ENCODE measurements at places on chromosomes 16 and 17. TPM values are rescaled to one million over a fixed set of nuclear protein-coding genes. Genes with fewer than 3 reads are reported as not detected.

The TPPP3 gene
- polyA plus RNA-seq: 1.5 TPM

DNA sequence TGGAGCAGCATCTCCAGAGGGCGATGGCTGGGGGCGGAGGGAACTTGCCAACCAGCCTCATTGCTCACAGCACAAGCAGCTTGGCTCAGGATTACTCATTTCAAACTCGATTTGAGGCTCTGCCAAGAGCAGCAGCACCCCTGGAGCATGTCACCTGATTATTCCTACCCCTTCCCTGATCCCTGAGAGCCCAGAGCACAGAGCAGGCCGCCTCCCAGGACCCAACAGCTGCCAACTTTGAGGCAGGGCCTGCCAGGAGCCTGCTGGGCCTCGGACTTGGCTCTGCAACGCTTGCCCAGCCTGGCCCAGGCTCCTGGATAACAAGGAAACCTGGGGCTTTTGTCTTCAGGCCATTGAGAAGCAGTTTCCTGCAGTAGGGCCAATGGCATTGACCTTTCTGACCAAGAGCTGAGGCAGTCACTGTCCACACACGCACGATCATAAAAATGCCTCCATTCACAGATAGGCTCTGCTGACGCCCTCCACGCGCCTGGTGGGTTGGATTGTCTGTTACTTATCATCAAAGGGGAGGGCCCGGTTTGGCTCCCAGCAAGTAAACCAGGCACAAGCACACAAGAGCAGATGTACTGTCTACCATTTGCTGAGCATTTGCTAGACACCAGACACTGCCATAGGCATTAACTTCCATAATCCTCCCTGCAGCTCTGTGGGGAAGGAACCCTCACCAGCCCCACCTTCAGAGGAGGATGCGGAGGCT lies 406.6 kb upstream of the EEF2KMT start:
- no peak for DNase-seq

DNA sequence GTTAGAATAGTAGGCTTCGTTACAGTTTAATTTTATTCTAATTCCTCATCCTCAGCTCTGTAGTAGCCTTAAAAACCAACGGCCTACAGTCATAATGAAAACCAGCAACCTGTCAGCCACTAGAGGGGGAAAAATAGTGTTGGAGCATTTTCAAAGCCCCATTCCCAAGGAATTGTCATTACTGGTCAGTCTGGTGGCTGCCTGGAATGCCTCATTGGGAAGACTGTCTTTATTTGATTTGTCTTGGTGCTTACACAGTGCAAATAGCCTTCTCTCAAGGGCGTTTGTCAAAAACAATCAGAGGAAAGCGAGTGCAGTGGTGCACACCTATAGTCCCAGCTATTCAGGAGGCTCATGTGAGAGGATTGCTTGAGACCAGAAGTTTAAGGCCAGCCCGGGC lies 4.7 kb downstream of the LPCAT2 start:
- no peak for DNase-seq

DNA sequence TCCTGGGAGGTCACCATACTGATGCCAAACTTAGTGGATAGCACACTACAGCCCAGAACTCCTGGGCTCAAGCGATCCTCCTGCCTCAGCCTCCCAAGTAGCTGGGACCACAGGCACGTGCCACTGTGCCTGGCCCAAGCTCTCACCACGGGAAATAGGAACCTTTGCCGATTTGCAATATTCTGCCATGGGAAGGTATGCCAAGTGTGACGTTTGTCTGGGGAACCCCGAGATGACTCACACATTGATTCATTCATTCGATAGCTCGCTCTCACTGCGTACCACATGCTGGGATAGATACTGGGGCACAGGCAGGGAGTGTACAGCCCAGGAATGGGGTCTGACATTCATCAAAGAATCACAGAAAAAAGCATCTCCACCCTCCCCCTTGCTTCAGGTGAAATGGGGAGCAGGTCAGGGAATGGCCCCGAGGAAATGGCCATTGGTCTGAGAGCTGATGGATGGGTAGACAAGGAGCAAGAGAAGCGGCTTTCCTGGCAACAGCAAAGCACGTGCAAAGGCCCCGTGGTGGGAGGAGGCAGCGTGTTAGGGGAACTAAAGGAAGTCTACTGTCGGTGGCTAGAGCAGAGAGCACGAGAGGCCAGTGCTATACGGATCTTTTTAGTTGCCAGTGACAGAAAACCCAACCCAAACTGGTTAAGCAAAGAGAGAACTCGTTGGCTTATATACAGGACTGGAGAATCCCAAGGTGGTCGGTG lies 44.1 kb downstream of the DNAH17 start:
- DNase-seq: no peak

- DNase-seq: no peak
Measured at GRCh38 chr17:19369846-19370492, 7.4 kb upstream of the B9D1 start.

DNA sequence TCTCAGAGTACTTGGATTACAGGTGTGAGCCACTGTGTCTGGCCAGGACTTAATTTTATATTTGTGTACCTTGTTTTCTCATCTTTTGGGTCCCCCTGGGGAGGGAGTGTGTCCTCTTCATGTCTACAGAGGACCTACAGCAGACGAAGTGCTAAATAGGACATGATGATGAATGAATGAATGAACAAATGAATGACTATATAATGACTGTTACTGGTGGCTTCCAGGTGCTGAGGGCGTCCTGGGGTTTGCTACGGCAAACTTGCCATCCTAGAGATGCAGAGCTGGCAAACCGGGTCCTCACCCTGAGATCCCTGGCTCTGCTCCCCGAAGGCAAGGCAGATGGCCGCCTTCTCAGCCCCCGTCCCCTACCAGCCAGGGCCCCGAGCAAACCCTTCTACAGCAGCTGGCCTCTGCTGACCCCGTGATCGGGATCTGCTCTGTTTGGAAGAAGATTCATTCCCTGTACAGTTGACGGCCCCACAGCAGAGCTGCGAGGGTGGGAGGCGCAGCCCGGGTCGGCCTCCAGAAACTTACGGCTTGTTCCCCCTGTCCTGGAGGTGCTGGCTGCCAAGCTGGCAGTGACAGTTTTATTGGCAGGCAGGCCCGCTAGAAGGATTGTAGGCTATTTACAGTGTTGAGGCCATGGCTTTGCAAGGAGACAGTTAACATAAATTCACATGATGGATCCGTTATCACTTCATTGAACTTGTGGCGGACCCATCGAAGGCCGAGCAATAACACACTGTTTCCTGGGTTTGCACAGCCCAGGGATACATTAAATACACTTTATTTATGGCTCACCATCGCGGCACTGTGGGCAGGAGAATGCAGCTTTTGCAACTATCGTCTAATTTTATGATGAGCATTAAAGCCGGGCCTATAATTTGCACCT lies 197.7 kb upstream of the GSE1 start:
- DNase-seq: no peak

DNA sequence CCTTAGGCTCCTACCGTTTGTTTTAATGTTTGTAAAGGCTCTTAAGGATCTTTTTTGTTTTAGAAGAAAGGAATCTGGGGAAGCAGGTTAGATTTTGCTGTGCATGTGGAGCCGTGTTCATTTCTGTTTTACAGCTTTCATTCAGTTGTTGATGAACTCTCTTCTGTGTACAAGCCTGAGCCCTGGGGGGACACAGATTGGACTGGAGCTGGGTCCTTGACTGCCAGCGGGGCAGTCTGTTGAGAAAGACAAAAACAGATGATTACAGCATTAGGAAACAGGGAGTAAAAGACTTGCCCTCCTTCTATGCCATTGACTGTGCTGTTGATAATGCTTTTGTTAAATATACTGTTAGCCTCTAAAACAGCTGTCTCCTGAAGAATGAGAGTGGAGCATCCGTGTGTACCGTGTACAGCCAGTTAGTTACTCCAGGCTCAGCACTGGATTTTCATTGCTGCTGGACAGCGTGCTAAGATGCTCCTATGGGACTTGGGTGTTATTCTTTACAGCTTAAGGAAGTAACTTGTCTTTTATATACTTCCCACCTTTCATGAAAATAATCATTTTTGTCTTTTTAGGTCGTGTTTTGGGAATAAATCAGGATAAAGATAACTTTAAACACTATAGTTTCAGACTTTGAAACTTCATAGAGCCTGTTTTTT lies 3.2 kb downstream of the MAP1LC3B start:
- DNase-seq: no peak

DNA sequence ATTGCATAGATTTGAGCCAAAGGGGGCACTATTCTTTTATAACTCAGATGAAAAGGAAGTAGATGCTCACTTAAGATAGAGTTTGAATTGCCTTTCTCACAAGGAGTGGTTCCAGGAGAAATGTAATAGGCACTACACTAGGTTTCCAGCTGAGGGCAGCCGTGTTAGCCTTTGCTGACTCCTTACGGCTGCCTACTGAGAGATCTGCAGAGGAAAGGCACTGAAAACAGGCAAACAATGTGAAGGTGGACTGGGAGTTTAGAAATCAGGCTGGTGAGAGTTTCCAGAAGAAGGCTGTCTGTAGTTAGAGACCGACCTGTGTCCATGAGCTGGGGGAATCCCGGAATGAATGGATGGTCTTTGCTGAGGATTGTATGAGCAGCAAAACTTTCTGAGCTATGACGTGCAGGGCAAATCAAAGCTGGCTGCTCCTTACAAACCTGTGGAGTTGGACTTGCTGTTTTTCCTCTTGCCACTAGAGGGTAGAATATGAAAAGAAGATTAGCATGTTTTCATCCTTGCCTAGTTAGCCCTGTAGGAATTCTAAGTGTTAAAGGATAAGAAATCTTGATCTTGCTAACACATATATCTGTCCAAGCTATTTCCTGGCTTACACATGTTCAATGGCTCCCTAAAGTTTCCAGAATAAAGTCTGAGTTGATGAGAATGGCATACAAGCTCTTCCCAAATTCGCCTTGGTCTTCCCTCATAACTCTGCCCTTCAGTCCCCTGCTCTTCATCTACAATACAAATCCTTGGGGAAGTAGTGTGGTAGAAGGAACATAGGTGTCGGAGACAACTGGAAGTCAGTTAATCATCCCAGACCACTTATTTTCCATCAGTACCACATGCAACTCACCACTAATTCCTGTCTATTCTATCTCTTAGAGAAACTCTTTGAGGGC lies 20.1 kb upstream of the TAOK1 start:
- peak; percentile 55 for DNase-seq

DNA sequence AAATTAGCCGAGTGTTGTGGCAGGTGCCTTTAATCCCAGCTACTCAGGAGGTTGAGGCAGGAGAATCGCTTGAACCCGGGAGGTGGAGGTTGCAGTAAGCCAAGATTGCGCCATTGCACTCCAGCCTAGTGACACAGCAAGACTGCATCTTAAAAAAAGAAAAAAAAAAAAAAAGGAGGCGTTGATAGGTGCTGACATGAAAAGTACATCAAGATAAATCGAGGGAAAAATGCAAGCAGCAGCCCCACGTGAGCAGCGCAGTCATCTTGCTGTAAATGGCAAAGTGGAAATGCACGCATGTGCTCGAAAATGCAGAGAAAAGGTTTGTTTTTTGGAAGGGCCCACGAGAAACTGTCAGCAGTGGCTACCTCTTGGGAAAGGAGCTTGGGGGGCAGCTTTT lies 20.9 kb downstream of the MXRA7 start:
- no peak for DNase-seq
